GM23338 (cell line): ENCODE measurements at places on chromosomes 7 and 10.

DNA sequence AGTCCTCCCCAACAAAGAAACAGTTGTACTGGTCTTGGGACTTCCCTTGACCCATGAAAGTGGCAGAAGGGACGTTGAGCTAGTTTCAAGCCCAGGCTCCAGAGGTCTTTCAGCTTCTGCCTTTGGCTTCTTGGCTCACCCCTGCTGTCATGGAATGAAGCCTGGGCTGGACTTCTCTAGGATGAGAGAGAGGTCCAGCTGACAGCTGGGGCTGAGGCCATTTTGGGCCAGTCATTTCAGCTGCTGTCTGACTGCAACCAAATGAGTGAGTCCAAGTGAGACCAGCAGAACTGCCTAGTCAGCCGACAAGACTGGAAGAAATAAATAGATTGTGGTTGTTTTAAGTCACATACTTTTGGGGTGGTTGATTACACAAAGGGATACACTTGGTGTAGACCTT, 76.6 kb downstream of the TMEM178B start:
- DNase-seq, result no peak

- no peak for DNase-seq
Observed at GRCh38 chr7:129845178-129845971, 107.4 kb downstream of the UBE2H start.

- DNase-seq, result no peak
Observed at GRCh38 chr10:124409696-124410095, 9.0 kb downstream of the OAT start.

GRCh38 chr7:725223-726005, 1.1 kb upstream of the DNAAF5 start:
- no peak for DNase-seq

GRCh38 chr7:149715476-149715875, 57.9 kb downstream of the ZNF467 start:
- DNase-seq, result no peak

DNA sequence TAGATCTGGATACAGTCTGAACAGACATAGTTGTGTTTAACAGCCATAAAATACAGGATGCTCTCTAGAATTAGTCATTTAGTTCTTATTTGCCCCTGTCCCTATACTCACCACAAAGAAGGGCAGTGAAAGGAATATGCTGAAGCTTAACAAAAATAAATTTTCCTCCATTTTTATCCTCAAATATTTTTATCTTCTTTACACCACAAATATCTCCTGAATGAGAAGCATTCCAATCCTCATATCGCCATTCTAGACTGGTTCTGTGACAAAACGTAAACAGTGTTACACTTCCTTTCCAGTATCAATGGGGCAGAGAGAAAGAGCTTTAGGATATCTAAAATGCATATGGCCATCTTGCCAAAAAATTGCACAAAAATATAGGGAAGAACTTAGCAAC, 1.6 kb downstream of the OR9A2 start:
- DNase-seq, result no peak

DNA sequence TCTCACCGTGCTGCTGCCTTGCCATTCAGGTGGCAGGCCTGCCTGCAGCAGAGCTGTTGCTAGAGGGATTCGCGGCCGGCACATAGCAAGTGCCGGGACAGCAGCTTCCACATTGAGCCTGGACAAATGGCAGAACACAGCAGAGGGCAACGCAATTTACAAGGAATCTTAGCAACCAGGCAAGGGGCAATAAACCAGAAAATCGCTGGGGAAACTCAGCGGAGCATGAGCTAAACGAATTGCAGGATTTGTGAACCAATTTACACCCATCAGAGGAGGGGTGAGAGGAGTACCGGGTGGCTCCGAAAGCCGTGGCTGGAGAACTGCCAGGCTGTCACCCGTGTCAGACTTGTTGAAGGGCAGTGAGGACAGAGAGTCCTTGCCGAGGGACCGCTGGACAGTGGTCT, 58.6 kb upstream of the LOXL4 start:
- no peak for DNase-seq

GRCh38 chr7:84712374-84713121, 474.3 kb downstream of the SEMA3D start:
- DNase-seq, result no peak

GRCh38 chr7:1169409-1170368, 9.7 kb upstream of the ZFAND2A start:
- peak; percentile 98 for DNase-seq

- peak; percentile 69 for DNase-seq
Observed at GRCh38 chr10:87095236-87095945, 385 bp downstream of the SHLD2 start.

DNA sequence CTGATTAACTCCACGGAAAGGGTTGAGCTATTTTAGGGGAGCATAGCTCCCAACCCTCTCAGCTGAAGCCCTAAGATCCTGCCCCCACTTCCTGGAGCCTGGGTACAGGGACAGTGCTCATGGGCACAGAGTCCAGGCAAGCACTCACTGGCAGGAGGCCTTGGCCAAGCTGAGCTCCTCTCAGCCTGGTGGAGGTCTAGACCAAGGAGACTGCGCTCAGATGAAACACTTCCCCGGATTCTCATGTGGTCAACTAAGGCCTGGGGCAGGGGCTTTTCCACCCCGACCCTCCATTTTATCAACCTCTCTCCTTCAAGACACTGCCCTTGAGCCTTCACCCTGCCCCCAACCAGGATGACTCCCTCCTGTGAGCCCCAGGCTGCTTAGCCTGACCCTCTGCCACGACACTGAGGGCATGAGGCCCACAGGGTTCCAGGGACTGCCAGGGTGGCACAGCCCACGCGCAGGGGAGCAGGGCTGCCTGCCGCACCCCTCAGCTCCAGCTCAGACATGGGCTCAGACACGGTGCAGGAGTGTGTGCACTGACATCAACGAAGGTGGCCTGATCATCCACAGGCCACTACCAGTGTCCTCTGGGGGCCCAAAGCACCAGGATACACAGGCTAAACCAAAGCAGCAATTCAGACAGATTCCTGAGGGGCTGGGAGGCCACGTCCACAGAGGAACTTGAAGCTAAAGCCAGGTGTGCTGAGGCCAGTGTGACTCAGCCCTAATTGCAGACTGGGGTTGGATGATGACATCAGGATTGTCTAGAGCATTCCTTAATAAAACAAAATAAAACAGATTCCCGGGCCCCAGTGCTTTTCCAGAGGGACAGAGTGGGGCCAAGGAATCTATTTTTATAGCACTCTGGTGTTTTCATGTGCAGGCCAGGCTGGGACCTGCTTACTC, 18.8 kb downstream of the CHAT start:
- DNase-seq, result no peak

DNA sequence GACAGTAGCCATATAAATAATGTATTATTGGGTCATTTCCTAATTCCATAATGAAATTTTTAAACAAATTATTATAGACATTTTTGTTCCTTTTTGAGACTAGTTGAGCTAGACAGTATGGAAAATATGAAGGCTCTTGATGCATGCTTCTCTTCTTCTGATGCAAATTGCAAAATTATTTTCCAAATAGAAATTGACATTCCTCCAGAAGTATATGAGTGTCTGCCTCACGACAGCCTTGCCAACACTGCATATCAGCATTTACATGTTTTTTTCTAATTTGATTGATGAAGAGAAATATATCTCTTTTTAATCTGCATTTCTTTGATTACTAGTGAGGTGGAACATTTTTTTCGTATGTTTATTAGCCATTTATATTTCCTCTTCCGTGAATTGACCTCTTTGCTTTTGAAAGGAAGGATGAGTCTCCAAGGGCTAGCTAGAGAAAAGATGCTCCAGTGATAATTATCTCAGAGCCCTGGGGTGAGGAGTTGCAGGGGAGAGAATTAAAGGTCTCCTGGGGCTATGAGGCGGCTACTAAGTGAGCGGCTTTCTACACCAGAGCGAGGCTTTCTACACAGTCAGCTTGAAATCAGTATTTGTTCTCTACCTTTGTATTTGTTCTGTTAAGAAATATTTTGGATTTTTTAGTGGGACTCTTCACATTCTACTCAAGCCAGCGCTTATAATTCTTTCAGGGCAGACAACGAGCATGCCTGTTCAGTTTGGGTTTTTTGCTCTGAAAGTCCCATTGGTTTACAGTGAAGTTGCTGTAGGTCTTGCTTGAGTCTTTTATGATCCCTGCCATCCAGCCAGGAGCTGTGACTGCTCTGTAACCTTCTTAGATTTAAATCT, 712.2 kb upstream of the GALNT17 start:
- no peak for DNase-seq
